ENCODE measurements at places on chromosomes 2 and 18.
A peak's percentile ranks its signal among the peaks of the same experiment; 100 is the strongest.

DNA sequence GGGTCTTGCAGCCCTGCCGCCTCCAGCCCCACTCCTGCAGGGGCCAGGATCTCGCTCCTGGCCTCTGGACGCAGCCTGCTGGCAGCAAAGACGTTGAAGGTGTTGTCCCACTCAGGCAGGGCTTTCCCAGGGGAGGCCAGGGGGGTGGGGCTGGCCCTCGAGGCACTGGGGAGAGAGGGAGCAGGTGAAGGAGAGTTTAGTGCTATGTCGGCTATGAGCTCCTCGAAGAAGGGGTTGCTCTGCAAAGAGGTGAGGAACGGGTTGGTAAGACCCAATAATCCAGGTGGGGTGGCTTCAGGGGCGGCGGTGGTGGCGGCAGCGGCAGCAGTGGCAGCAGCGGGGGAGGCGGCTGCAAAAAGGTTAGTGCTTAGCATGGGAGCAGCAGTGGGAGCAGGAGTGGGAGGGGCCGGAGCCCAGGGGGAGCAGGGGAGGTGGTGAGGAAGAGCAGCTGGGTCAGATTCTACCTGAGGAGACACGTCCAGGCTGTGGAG is 9.7 kb upstream of the SFXN5 start:
- no peak for DNase-seq

DNA sequence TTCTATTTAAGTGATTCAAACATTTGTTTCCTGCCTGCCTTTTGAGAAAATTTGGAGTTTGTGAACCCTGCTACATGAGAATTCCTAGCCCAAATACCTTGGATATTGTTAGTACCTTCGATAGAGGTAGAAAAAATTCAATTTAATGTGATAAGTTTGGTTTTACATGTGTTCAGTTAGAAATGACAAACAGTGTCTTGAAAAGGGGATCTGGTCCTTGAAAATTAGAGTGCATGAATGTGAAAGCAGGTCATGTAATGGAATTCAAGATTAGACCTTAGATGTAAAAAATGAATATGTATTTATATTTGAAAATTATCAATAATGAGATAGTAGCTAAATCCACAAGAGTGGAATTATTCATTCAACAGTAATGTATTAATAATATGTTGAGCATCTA is 70.5 kb downstream of the PIK3C3 start:
- no peak for DNase-seq

GRCh38 chr2:62760555-62760954 is 55.0 kb downstream of the EHBP1 start:
- peak; percentile 59 for DNase-seq

GRCh38 chr18:35716169-35716831 is 134.8 kb downstream of the GALNT1 start:
- no peak for DNase-seq

GRCh38 chr18:13712400-13713131 is 13.8 kb downstream of the FAM210A start:
- no peak for DNase-seq

GRCh38 chr18:48136051-48136826 is 205.8 kb upstream of the SMAD2 start:
- no peak for DNase-seq

- DNase-seq: no peak
Observed at GRCh38 chr2:169129703-169130243, 60.4 kb downstream of the DHRS9 start.

DNA sequence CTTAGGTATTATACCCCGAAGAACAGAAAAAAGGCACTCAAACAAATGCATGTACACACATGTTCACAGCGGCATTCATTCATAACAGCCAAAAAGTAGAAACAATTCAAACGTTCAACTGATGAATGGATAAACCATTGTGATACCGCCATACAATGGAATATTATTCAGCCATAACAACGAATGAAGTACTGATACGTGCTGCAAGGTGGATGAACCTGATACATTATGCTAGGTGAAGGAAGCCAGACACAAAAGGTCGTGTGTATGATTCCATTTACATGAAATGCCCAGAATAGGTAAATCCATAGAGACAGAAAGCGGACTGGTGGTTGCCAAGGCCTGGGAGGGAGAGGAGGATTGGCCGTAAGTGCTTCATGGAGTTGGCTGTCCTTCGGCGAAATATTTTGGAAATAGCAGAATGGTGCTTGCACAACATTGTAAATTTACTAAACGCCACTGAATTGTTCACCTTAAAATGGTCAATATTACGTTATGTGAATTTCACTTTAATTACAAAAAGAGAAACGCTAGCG is 750 bp upstream of the RMP24 start:
- no peak for DNase-seq

DNA sequence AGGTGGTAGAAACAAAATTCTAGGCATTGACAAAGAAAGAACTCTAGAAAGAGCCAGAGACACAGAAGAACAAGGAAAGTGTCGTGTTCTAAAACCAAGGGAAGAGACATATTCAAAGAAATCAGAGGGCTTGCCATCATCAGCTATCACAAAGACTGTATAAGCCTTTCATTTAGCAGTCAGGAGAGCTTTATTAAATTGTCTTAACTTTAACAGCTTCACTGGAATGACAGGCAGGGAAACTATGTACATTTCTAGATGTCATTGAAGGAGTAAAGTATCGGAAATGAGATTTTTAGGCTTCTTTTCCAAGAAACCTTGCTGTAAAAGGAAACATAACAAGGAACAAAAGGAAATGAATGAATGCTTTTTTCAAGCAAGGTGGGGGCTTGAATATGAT is 15.8 kb downstream of the KYNU start:
- no peak for DNase-seq

GRCh38 chr2:147649286-147649685 is 195.5 kb upstream of the ACVR2A start:
- no peak for DNase-seq

DNA sequence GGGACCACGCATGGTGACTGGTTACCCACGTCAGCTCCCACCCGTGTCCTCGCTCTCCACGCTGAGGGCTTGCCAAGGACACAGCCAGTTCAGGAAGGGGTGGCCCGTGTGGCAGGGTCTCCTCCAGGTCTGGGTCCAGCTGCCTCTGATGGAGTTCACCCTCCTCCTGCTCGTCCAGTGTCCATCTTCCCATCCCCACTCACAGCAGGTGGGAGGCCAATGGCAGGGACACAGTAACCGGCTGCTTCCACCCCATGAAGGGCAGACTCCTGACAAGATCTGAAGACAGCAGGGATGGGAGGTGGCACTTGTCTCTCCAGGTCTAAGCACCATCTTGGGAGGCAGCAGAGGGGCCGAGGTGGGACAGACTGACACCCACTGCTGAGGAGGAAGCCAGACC is 106.4 kb downstream of the NDUFA10 start:
- DNase-seq: no peak

- DNase-seq: no peak
Observed at GRCh38 chr2:1971124-1971523, 226.8 kb upstream of the PXDN start.

DNA sequence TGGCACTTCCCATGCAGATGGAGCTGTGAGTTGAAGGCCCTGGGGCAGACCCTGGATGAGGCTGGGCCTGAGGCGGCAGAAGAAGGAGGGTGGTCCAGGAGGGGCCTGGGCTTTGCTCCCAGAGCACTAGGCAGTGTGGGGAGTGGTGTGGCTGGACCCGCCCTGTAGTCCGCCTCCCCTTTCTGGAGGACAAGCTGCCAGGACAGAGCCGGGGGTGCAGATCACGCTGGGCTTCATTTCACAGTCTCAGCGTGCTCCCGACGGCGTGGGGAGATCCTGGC is 49.8 kb downstream of the PTGR3 start:
- DNase-seq: no peak

- no peak for DNase-seq
Observed at GRCh38 chr2:204665771-204666170, 120.5 kb downstream of the PARD3B start.

- DNase-seq: peak; percentile 18
Observed at GRCh38 chr18:39199231-39199855, 1633.7 kb upstream of the CELF4 start.

GRCh38 chr2:55827855-55828254 is 95.7 kb downstream of the EFEMP1 start:
- no peak for DNase-seq

DNA sequence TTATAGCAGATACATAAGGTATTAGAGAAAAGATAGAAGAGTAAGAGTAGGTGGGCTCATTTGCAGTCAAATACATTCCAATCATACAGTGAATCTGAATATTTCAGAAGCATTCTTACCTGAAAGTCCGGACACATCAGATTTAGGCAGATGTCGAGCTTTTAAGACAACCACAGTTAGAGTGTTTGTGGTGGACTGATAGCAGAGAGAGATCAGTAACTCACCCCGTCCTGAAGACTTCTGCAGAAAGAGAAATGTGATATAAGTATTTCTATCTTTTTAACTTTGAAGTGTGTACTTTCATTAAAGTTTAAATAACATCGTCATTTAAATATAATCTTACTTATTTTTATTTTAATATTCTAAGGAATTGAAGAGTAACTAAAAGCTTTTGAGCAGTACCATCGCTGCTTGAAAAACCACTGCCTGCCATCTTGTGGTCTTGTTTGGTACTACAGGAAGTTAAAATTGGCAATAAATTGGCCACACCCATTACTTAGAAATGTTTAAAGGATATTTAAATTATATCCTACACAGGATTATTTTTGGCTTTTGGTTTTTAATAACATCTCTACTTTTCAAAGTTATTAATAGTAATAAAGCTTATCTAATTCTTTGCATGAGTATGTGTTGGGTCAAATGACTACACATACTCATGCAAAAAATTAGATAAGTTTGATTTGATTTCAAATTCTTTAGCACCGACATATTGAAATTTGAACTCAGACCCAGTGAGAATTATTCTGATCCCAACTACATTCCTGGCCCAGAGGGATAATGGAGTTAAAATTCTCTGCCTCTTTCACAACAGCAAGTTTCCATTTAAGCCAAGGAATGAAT is 5.5 kb downstream of the SYT4 start:
- DNase-seq: peak; percentile 31

DNA sequence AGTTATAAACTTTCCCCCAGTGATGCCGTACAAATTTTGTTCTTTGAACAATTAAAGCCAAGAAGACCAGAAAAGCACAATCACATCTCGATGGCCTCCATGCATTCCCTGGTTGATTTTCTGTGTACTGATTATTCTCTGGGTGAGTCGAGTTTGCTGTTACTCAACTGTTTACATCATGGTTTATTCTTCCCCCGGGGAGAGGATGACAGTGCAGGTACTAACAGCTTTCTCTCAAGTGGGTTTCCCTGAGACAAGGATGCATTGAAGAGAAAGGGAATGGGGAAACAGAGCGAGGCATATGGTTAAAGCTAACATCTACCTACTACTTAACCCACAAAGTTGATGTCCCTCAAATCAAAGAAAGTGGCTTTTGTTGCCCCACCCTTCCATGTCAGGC is 410.8 kb upstream of the FANCL start:
- DNase-seq: no peak

- DNase-seq: no peak
Observed at GRCh38 chr18:62177271-62177670, 9.6 kb downstream of the PIGN start.

- peak; percentile 96 for DNase-seq
Observed at GRCh38 chr2:224145751-224146355, 106.8 kb upstream of the SERPINE2 start.

- DNase-seq: no peak
Observed at GRCh38 chr2:608297-608696, 68.9 kb downstream of the TMEM18 start.

- no peak for DNase-seq
Observed at GRCh38 chr2:180520206-180520605, 460.2 kb upstream of the UBE2E3 start.

GRCh38 chr2:61220768-61221167 is 58.8 kb downstream of the C2orf74 start:
- no peak for DNase-seq

DNA sequence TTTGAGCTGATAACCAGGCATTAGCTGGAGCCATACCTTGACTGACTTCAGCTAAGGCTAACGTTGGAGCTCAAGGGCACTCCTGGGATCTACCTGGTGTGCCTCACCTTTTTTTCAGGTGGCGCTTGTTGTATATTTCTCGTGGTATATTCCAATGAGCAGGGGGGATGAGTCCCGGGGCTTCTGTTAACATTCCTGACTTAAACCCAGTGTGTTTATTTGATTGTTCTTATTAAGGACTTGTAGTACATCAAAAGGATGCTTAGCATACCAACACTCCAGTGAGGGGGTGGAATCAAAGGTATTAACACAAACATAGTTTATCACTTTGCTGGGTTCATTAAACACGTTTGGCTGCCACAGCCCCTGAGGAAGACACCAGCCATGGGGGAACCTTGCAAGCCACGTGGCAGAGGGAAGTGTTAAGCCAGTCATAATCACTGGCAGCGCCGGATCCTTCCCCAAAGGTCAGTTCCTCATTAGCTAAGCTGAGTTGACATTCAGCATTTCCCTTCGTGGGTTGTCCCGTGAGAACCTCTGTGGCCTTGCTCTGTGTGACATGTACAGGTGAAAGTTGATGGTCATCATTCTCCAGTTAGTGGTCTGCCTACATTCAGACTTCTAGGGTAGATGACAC is 119.5 kb upstream of the MCFD2 start:
- DNase-seq: peak; percentile 25

- no peak for DNase-seq
Observed at GRCh38 chr2:73117441-73117840, 4.7 kb upstream of the RAB11FIP5 start.

- DNase-seq: no peak
Observed at GRCh38 chr2:16320716-16321115, 344.9 kb downstream of the CYRIA start.
